ENCODE measurements at places on chromosomes 2 and 18. TPM values are rescaled to one million over a fixed set of nuclear protein-coding genes. Genes with fewer than 3 reads are reported as not detected.

Gene TNFAIP6
- 0.22 TPM for total RNA-seq

DNA sequence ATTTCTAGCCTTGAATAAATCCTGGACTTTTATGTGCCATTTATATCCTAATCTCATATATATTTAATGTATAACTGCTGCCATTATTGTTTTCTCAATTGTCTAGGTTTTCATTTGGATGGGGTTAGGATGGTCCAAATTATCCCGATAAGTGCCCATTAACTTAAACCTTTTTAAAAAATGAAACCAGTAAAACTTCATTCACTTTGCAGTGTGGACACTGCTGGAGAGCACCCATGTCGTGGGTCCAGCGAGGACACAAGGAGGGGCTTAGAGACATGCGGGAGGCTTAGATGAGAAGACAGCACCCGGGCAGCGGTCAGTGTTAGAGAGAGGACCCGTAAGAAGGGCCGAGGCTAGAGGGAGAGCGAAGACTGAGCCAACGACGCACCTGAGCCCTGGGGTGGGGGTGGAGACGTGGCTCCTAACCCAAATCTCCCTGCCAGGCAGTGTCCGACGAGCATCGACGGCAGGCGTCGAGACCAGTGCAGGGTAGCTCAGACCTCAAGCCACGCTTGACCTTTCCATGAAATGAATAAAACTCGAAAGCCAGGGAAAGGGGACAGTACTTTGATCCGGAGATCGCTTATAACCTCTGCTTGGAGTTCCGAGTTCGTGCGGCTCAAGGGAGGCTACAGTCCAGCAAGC is 9.0 kb upstream of the EN1 start:
- no peak for DNase-seq

Gene ZAP70
- under 0.01 TPM for total RNA-seq

- no peak for DNase-seq
Measured at GRCh38 chr2:101368376-101368775, 18.9 kb downstream of the CREG2 start.

DNA sequence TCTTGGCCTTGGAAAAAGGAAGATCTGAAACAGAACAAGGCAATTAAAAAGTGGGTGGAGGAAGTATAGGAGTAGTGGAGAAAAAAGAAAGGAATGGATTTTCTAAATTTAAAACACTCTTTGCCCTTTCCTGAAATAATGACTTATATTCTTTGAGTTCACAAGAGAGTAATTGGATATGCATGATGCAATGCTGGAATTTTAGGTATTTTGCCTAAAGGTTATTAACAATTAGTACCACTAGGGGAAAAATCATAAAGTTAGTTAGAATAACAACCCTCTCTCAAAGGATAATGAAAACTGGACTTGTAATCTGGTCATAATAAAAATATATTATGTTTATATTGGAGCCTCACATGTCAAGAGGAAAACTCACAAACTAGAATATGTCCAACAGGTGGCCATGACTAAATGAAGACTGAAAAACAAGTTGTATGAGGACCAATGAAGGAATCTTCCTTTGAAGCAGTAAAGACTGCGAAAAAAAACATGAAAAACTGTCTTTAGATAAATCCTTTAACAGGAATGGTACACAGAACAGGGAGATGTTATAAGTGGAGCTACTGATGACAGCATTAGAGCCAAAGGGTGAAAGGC is 281.8 kb downstream of the NCKAP5 start:
- DNase-seq = no peak

GRCh38 chr18:79781331-79781941 is 16.3 kb upstream of the KCNG2 start:
- DNase-seq = no peak

Gene YWHAQ
- total RNA-seq = 152 TPM

- DNase-seq = no peak
Measured at GRCh38 chr18:48785736-48786454, 164.9 kb downstream of the SMAD7 start.

DNA sequence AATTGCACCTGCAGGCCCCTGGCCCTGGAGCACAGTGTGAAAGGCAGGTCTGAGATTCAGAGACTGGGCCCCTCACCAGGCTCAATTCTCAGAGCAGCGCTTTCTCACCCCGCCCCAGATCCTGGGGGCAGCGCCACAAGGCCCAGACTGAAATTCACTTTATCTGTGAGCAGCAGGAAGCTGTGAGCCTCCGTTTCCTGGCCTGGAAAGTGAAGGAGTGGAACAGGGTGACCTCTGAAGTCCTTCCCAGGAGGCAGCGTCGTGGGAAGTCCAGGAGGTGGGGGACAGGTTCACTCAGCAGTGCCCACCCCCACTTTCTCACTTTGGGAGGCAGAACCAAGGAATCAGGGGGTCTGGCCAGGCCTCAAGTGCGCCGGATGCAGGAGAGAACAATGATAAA is 235.4 kb downstream of the NDUFA10 start:
- no peak for DNase-seq

DNA sequence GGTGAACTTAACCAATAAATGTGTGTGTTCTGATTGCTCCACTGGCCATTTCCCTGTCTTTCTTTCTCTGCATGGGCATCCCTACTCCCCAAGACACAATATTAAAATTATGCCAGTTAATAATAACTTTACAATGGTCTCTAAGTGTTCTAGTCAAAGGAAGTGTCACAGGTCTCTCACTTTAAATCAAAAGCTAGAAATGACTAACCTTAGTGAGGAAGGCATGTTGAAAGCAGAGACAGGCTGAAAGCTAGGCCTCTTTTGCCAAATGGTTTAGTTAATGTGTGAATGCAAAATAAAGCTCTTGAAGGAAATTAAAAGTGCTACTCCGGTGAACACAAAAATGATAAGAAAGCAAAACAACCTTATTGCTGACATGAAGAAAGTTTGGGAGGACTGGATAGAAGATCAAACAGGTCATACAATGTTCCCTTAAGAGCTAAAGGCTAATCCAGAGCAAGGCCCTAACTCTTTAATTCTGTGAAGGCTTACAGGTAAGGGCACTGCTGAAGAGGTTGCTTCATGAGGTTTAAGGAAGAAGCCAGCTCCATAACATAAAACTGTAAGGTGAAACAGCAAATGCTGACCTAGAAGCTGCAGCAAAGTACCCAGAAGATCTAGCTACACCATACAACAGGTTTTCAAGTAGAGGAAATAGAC is 44.0 kb upstream of the ARHGAP15 start:
- no peak for DNase-seq

Gene TTR
- not detected for total RNA-seq

- DNase-seq = no peak
Measured at GRCh38 chr18:71252351-71252865, 963.6 kb downstream of the SOCS6 start.

Gene CD207
- under 0.01 TPM for total RNA-seq

DNA sequence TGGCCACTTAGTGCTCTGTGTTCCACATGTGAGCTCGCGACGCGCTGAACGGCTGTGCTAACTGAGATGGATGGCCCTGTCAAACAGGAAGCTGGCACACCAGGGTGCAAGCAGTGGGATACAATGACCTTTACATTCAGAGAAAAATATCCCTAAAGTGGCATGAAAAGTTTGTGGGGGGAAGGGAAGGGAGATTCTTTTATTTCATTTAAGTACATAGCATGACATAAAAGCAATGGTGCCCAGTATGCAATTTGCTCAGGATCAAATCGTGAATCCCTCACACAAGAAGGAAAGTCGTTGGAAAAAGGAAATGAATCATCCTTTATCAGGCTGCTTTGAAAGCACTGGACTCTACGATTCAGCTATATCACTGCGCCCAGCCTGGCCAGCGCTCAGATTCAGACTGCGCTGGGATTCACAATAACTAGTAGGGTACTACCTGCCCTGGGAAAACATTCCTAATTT is 26.0 kb downstream of the SATB2 start:
- peak; percentile 81 for DNase-seq

GRCh38 chr2:52178845-52179244 is 1146.9 kb upstream of the NRXN1 start:
- no peak for DNase-seq

DNA sequence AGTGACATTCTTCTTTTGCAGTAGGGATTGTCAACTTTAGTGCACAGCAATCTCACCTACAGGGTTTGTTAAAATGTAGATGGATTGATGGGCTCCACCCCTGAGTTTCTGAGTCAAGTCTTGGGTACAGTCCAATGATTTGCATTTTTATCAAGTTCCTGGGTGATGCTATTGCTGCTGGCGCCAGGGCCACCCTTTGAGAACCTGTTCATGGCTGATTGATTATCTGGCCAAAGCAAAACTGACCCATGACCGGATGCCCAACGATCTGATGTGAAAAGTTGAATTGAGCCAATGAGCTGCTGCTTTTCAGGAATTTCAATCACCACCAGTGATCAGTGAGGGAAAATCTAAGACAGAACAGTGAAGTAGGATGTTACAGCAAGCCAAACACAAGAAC is 675.3 kb downstream of the TMEM182 start:
- no peak for DNase-seq

Gene ABCG5
- not detected for total RNA-seq

Gene PLCL1
- total RNA-seq = 1.7 TPM

GRCh38 chr18:67771271-67771670 is 254.8 kb upstream of the DSEL start:
- DNase-seq = no peak

GRCh38 chr2:235381261-235381912 is 112.5 kb upstream of the AGAP1 start:
- DNase-seq = no peak

Gene AGXT
- not detected for total RNA-seq

DNA sequence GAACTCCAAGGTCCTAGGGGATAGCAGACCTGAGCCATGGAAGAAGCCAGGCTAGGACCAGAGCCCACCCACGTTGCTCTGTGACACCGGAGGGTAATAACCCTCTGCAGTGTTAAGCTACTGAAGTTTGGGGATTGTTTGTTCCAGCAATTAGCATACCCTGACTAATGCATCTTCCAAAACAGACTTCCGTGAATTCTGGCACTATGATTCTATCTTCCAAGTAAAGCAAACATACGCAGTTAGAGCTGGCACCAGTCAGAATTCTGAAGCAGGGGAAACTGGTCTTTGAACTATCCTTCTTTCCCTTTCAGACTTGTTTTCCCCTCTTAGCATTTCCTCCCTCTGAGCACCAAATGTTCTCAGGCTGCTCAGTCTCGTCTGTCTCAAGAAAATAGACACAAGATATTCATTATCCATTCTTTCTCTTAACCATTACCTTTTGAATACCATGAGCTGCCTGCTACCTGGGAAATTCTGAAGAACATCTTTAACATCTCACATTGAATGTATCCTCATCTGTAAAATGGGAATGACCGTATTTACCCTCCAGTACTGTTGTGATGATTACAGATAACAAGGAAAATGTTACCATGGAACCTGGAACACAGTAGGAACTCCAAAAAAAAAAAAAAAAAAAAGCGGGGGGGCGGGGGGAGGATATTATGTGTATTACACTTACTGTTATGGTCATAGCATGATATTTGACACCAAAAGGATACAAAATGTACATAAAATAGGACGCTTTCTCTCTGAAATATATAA is 108.2 kb downstream of the TCF4 start:
- peak; percentile 58 for DNase-seq

DNA sequence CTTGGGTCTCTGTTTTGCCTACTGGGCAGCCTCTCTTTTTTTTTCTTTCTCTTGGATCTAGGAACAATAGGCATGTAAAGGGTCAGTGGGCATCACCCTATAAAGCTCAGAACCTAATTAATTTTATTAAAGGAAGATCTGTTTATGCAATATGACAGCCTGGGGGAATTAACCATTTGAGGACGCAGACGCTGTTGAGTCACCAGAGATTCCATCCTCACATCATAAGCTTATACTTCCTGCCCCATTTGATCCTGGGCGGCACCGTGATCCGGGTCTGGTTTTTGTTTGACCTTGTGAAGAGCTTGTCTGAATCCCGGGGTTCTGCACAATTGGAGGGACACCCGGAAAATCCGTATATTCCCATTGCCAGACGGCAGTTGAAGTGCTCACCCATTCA is 16.8 kb upstream of the BCL11A start:
- no peak for DNase-seq

DNA sequence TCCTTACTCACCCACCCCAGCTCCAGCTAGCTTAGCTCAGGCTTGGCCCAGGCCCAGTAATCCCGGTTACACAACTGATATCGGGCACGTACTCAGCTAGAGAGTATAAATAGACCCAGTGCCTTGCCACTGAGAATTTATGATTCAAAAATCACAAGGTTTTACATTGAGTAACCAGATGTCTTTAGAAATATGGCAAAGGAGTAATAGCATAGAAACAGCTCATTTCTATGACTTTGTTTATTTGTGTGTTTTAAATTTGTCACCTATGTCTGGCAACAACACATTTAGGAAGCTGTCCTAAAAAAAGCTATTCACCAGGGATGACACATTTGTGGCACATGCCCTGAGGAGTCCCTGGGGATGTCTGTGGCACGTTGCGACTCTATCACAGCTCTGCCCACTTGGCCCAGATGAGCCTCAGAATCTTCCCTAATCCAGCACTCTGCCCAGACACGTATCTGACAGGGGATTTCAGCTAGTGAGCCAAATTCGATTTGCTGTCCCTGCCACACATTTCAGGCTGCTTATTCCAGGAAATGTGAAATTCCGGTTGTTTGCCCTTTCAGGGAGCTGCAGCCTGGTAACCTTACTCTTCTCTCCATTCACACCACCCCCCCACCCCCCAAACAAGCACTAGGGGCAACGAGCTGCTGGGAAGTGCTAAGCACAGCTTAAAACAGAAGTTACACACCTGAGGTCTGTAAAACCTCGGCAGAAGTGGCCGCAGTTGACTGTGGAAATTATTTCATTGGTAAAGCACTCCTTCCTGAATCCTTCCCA is 85.4 kb upstream of the ZCCHC2 start:
- DNase-seq = peak; percentile 68

GRCh38 chr2:224190936-224191270 is 151.8 kb upstream of the SERPINE2 start:
- DNase-seq = no peak

- no peak for DNase-seq
Measured at GRCh38 chr2:235723371-235723770, 229.5 kb downstream of the AGAP1 start.

Gene SERPINB2
- 0.22 TPM for total RNA-seq

- DNase-seq = no peak
Measured at GRCh38 chr2:1912771-1913170, 168.5 kb upstream of the PXDN start.

DNA sequence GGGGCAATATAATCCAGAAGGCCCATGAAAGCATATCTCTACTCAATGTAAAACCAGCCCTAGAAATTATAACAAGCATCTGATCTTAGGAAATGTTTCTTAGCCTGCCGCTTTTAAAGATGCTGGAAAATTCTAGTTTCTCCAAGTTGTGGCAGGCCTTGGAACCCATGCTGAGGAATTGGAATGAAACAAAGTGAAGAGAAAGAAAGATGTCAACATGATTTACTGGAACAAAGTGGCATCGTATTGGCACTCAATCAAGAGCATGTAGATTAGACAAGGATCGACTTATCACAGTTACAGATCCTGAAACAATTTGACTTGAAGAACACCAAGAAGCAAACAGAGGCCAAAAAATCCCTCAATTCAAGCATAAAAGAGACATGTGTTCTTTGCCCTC is 28.7 kb downstream of the CNTNAP5 start:
- no peak for DNase-seq

Gene PIGN
- total RNA-seq = 29.6 TPM

GRCh38 chr18:74806700-74807416 is 209.2 kb downstream of the ZNF407 start:
- no peak for DNase-seq

GRCh38 chr2:190583507-190584337 is 49.2 kb upstream of the NEMP2 start:
- peak; percentile 6 for DNase-seq

GRCh38 chr2:226131299-226131784 is 668.3 kb downstream of the IRS1 start:
- DNase-seq = no peak

Gene ASPRV1
- total RNA-seq = under 0.01 TPM

Measured in lung microvascular endothelial cell (primary cell).